ENCODE measurements at places on chromosomes 13 and 19.

- H3K27me3 ChIP-seq: no peaks in the 10 kb centered on the region
- H3K36me3 ChIP-seq: no peaks in the 10 kb centered on the region
- no peak overlapping the region for H3K4me3 ChIP-seq
- no peak for DNase-seq
Observed at GRCh38 chr13:98664510-98664909, 87.6 kb upstream of the STK24 start.

GRCh38 chr19:47381653-47382279 is 32.7 kb downstream of the DHX34 start:
- no peaks in the 10 kb centered on the region for H3K27me3 ChIP-seq
- H3K4me1 ChIP-seq: no peaks in the 10 kb centered on the region
- no peak overlapping the region for H3K27ac ChIP-seq

DNA sequence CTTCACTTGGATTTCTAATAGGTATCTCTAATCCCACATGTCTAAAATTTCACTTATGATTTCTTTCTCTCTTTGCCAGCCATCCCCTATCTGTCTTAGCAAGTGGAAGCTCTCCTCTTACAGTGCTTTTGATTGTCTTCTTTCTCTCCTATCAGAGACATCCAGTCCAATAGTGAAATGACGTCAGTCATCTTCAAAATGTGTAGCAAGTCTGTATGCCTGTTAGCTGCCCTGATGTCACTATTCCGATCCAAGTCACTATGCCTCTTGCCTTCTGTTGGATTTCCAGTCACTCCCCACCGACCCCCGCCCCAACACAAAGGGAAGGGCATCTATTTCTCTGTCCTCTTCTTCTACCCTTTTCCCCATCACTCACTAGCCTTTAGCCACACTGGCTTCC is 96.4 kb downstream of the WASF3 start:
- no peak for DNase-seq
- H3K4me3 ChIP-seq: no peak overlapping the region
- 0 out of 2 replicates have a peak, but pooled peaks cover 1% of the 10 kb centered on the region for H3K4me1 ChIP-seq
- no peaks in the 10 kb centered on the region for H3K27me3 ChIP-seq

DNA sequence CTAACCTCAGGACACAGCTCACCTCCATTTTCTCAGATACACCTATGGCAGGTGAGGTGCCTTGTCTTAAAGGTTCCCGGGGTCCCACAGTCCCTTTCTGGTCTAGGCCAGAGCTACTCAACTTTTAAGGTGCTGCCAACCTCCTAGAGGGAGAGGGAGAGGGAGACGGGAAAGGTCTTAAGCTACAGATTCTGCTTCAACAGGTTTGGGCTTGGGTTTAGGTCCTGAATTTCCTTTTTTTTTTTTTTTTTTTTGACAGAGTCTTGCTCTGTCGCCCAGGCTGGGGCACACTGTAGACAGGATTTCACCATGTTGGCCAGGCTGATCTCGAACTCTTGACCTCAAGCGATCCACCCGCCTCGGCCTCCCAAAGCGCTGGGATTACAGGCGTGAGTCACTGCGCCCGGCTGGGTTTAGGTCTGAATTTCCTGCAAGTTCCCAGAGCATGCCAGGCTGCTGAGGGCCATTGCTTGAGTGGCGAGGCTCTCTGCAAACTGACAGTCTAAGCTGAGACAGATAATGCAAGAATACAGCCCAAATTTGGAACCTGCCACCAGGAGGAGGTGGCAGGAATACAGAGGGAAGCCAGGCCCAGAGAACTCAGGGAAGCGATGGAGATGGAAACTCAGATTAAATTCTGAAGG is 7.8 kb upstream of the SYCN start:
- no peak overlapping the region for H3K4me3 ChIP-seq
- H3K27me3 ChIP-seq: no peaks in the 10 kb centered on the region
- no peaks in the 10 kb centered on the region for H3K36me3 ChIP-seq
- no peak overlapping the region for H3K27ac ChIP-seq
- no peaks in the 10 kb centered on the region for H3K4me1 ChIP-seq

DNA sequence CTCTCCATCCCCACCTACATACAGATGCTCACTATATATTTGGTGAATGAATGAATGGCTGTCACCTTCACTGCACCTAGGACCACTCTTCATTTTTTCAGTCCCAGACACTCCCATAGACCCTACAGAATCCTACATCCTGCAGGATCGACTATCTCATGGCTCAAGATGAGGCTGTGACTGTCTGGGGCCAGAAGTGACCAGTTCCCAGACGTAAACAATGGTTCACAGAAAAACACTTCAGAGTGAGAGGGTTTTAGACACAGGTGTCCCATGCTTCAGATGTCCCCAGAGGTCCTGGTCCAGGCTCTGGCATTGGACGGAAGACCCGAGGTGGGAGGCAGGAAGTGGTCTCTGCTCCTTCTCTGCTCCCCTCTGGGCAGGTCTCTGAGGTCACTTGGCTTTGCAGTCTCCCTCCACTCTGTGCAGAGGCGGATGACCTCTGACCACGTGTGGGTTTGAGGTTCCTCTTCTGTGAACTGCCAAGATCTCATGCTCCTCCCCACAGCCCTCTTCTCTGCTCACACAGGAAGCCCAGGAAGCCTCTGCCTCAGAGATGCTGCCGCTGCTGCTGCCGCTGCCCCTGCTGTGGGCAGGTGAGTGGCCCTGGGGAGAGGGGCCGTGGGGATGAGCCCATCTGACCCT is 24.9 kb downstream of the SIGLEC7 start:
- no peaks in the 10 kb centered on the region for H3K27me3 ChIP-seq
- H3K4me1 ChIP-seq: no peaks in the 10 kb centered on the region
- no peak for DNase-seq
- no peak overlapping the region for H3K4me3 ChIP-seq
- no peaks in the 10 kb centered on the region for H3K36me3 ChIP-seq

- H3K36me3 ChIP-seq: no peaks in the 10 kb centered on the region
- H3K4me1 ChIP-seq: peaks cover 2% of the 10 kb centered on the region
- H3K27me3 ChIP-seq: peaks cover 3% of the 10 kb centered on the region
- H3K27ac ChIP-seq: no peak within 1 kb of the TSS
- no peak for DNase-seq
Observed at GRCh38 chr19:19538061-19538784, at the start of gene CILP2. Gene CILP2, plus strand, starts transcription at chr19:19538265. Its CDS starts 85 bp downstream, at chr19:19538350.

- no peak overlapping the region for H3K27ac ChIP-seq
- no peaks in the 10 kb centered on the region for H3K36me3 ChIP-seq
- no peak overlapping the region for H3K4me3 ChIP-seq
- no peaks in the 10 kb centered on the region for H3K27me3 ChIP-seq
- H3K4me1 ChIP-seq: no peaks in the 10 kb centered on the region
Observed at GRCh38 chr13:50421473-50422130, 406.4 kb downstream of the KCNRG start.

- H3K27ac ChIP-seq: no peak overlapping the region
- no peaks in the 10 kb centered on the region for H3K4me1 ChIP-seq
Observed at GRCh38 chr19:36638862-36639510, 27.7 kb downstream of the ZNF461 start.

GRCh38 chr13:99403458-99403971 is 96.3 kb upstream of the GPR183 start:
- no peaks in the 10 kb centered on the region for H3K27me3 ChIP-seq
- H3K27ac ChIP-seq: no peak overlapping the region
- H3K4me1 ChIP-seq: no peaks in the 10 kb centered on the region
- H3K36me3 ChIP-seq: no peaks in the 10 kb centered on the region
- DNase-seq: no peak

- no peaks in the 10 kb centered on the region for H3K4me1 ChIP-seq
- no peak overlapping the region for H3K27ac ChIP-seq
- no peaks in the 10 kb centered on the region for H3K27me3 ChIP-seq
- DNase-seq: no peak
- H3K4me3 ChIP-seq: no peak overlapping the region
Observed at GRCh38 chr19:28437390-28438346, 775.3 kb downstream of the UQCRFS1 start.

DNA sequence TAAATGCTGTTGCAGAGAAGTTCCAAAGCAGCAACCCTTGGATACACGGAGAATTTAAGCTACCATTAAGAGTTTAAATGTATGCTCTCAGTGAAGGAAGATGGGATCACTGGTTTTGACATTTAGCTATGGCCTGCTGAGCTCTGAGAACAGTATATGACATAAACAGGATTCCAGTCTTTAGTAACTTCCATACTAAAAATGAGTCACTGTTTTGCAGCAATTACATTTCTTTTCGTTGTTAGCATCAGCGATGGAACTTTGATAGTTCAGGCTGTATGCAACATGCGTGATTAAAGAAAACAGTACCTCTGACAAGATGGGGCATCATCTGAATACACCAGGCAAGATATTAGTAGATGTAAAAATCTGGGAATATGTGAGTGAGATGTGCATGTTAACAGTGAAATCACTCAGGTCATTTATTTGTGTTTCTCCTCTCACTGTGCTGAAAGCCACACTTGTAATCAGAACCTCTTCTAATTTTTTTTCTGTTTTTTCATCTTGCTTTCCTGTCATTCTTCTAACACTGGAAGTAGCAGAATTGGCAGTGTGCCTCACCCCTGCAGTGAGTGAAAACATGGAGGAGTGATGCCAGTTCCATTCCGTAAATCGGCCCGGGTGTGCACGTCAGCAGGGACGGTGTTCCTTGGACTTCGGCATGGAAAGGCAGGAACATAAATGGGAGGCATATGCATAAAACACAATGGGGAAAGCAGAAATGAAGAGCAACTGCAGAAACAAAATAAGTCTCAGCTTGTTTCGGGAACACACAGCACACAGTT is 361.5 kb downstream of the OXGR1 start:
- no peaks in the 10 kb centered on the region for H3K27me3 ChIP-seq
- H3K4me1 ChIP-seq: no peaks in the 10 kb centered on the region
- DNase-seq: no peak

GRCh38 chr13:26697069-26697955 is 63.3 kb downstream of the GPR12 start:
- no peak for DNase-seq
- H3K27me3 ChIP-seq: no peaks in the 10 kb centered on the region
- no peak overlapping the region for H3K27ac ChIP-seq
- no peak overlapping the region for H3K4me3 ChIP-seq
- 0 out of 2 replicates have a peak, but pooled peaks cover 1% of the 10 kb centered on the region for H3K4me1 ChIP-seq

DNA sequence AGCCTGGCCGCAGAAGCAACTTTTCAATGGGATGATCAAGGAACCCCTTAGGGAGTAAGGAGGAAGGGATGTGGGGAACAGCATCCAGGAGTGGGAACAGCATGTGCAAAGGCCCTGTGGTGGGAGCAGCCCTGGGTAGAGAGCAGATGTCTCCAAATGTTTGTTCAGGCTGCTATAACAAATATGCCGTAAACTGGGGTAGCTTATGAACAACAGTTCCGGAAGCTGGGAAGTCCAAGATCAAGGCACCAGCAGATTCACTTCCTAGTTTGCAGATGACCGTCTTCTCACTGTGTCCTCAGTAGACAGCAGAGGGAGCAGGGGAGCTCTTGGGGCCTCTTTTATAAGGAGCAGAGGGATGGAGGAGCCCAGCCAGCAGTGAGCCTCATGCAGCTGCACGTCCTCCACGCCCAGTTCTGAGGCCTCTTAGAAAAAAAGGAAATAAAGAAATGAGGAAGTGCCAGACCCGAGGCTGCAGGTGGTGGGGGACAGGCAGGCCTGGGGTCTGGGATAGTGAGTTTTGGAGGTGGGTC is 4.2 kb upstream of the LRRC25 start:
- no peak overlapping the region for H3K27ac ChIP-seq
- H3K36me3 ChIP-seq: no peaks in the 10 kb centered on the region
- no peak for DNase-seq
- H3K4me1 ChIP-seq: peaks cover 3% of the 10 kb centered on the region
- no peak overlapping the region for H3K4me3 ChIP-seq
